ENCODE measurements at places on chromosomes 7 and 10. TPM values are rescaled to one million over a fixed set of nuclear protein-coding genes. Genes with fewer than 3 reads are reported as not detected.

CDK5 gene
- total RNA-seq: 10.3 TPM

PPP1R17 gene
- 0.09 TPM for total RNA-seq

SPDYE5 gene
- not detected for total RNA-seq

OR2A42 gene
- 0.15 TPM for total RNA-seq

JCAD gene
- 1.3 TPM for total RNA-seq

ACSM6 gene
- not detected for total RNA-seq

AVPI1 gene
- total RNA-seq: 5.8 TPM

RBP3 gene
- total RNA-seq: not detected

HTR7 gene
- not detected for total RNA-seq

ZC3HAV1 gene
- 11.0 TPM for total RNA-seq

WDFY4 gene
- not detected for total RNA-seq

KAZALD1 gene
- 0.77 TPM for total RNA-seq

SPDYE8 gene
- total RNA-seq: not detected

FKBP6 gene
- total RNA-seq: not detected

CLDN4 gene
- total RNA-seq: not detected

CPED1 gene
- total RNA-seq: not detected

TMEM229A gene
- total RNA-seq: 0.06 TPM

ZNF853 gene
- total RNA-seq: 8.2 TPM

FGF8 gene
- 32.2 TPM for total RNA-seq

RBM20 gene
- 0.28 TPM for total RNA-seq

ASB10 gene
- not detected for total RNA-seq

MSS51 gene
- 2.2 TPM for total RNA-seq

RNLS gene
- 9.1 TPM for total RNA-seq

BTBD16 gene
- not detected for total RNA-seq

DEPP1 gene
- total RNA-seq: not detected

LBX1 gene
- not detected for total RNA-seq

RRP12 gene
- 13.8 TPM for total RNA-seq

CYP26C1 gene
- 0.22 TPM for total RNA-seq

EBF3 gene
- total RNA-seq: 0.40 TPM

BTAF1 gene
- total RNA-seq: 127 TPM

TAS2R4 gene
- 2.2 TPM for total RNA-seq

AGFG2 gene
- total RNA-seq: 1.2 TPM

NANOS1 gene
- 10.2 TPM for total RNA-seq

C10orf143 gene
- 1.6 TPM for total RNA-seq

FGL2 gene
- total RNA-seq: not detected

C7orf57 gene
- not detected for total RNA-seq

Data from neural progenitor cell (in vitro differentiated cells).